Heart left ventricle (tissue), 16 donors: ENCODE measurements at places on chromosomes 11 and 22.

GRCh38 chr11:57649826-57650738, at the start of gene YPEL4:
Gene YPEL4 (minus strand): TSS chr11:57649912. CDS start chr11:57647107, 2,805 bp downstream.
- DNase-seq, result no peak

DNA sequence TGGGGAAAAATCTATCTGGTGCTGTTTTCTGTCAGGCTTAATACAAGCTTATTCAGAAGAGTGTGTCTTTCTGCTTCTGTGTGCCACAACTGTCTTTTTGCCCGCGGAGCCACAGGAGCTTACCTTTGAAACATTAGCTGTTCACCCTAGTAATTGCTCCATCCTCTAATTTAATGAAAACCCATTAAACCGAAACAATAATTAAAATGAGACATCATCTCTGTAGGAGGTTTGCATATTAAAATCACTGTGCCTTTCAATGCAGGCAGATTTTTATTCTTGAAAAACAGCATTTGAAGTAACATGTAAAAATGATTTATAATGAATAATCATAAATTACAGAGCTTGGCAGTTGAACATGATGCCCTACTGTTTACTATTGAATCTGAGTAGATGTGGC, 102.3 kb downstream of the NELL1 start:
- DNase-seq, result no peak

GRCh38 chr11:120219938-120220746, 9.3 kb downstream of the OAF start:
- DNase-seq, result no peak

DNA sequence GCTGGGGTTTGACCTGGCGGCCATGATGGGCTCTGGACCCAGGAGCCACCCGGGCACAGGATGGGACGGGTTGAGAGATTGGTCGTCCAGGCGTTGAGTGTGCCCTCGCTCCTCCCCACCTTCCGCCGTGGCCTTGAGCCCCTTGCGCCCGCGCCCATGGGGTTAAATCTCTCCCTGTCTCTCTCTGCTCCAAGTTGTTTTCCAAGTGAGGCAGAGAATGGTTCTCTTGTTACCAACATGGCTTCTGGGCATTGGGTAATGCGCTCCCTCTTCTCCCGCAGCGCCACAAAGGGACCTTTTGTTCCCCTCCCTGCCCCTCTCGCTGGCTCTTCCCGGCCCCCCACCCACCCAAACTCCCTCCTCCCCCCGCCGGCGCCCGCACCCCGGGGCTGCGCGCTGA, 18.8 kb upstream of the PICK1 start:
- DNase-seq, result no peak

DNA sequence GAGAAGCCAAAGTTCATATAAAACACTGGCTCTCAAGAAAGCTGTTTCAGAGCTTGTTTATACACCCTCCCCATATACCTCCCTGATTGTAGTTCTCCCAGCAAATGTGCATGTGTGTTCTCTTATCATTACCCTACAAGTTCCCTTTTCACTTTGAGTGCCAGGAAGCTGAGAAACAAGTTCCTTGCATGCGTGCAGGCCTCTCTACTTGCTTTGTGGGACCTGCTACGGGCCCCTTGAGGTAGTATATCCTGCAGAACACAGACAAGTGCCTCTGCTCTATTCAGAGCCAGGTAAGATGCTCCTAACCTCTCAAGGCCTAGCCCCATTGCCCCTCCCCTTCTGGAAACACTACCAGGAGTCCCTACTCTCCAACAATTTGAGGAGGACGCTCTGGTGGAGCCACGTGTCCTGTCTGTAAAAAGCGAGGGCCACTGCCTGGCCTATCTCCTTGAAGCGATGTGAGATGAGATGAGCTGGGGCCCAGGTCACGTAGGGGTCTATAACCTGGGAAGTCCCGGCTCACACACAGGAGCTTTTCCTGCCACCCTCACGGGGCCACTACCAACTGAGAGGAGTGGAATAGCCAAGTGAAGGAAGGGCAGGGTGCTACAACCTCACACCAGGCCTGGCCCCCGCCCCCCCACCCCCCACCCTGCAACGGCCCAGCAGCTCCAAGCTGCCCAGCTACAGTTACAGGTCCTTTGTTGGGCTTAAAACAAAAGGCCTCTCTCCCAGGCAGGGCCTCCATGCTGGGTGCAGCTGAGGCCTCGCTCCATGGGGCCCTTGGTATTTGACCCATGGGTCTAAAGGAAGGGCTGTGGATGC, 2.6 kb upstream of the ATP5MGL start:
- DNase-seq, result no peak

DNA sequence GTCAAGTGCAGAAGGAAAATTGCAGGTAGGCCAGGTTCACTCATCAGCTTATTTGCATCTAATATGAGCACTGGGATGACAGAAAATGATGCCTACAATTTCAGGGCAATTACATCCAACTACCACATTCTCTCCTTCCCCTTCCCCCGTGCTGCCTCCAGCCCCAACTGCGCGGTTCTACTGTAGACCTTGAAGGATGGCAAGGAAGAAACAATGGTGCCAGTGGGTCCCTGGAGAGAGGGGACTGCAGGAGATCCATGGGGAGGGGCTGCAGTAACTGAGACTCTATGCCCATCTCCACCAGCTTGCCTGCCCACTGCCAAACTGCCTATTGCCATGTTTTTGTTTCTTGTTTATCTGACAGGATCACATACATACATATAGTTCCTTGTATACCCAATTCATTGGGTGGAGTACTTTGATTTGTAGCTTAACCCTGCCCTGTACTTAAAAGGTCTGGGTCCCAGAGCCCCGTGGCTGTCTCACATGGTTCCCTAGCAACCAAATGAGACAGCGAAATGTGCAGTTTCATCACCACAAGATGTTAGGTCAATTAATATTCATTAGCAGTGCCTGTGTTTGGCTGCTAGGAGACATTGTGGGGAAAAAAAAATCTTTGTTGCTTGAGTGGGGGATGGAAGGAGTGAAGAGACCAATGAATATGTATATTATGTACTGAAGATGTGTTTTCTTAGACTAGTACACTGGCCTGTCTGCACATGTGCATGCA, 253.5 kb upstream of the PLET1 start:
- DNase-seq, result no peak

DNA sequence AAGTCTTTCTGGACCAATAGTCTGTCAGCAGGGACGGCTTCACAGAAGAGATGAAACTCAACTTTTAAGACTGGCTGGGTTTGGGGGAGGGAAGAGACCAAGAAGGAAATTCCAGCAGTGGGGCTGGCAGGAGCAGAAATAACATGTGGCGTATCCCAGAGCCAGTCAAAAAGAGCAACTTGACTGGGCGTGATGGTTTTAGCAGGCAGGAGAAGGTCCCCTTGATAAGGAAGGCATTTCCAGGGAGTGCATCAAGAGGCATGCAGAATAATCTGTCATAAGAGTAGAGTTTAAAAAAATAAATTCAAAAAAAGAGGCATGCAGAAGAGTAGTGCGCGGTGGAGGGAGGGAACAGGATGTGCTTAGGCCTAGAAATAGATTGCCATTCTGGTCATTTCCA, 52.5 kb downstream of the C22orf31 start:
- no peak for DNase-seq
